ENCODE measurements at places on chromosomes 3 and 15. TPM values are rescaled to one million over a fixed set of nuclear protein-coding genes. Genes with fewer than 3 reads are reported as not detected.

The ICE2 gene
- 27.1 TPM for total RNA-seq

The GOLGA6L9 gene
- total RNA-seq: 1.7 TPM

The DUOX2 gene
- total RNA-seq: 0.10 TPM

The MCF2L2 gene
- total RNA-seq: 2.9 TPM

The OXSR1 gene
- total RNA-seq: 36.0 TPM

The SKOR1 gene
- total RNA-seq: 1.9 TPM

The LRRN1 gene
- 1.3 TPM for total RNA-seq

The KBTBD13 gene
- total RNA-seq: under 0.01 TPM

The ZNF385D gene
- 0.21 TPM for total RNA-seq

The ITIH1 gene
- 0.52 TPM for total RNA-seq

The CEP70 gene
- 40.7 TPM for total RNA-seq

The FRG2C gene
- total RNA-seq: not detected

The ROBO1 gene
- 0.42 TPM for total RNA-seq
